ENCODE measurements at places on chromosomes 7 and 10.

DNA sequence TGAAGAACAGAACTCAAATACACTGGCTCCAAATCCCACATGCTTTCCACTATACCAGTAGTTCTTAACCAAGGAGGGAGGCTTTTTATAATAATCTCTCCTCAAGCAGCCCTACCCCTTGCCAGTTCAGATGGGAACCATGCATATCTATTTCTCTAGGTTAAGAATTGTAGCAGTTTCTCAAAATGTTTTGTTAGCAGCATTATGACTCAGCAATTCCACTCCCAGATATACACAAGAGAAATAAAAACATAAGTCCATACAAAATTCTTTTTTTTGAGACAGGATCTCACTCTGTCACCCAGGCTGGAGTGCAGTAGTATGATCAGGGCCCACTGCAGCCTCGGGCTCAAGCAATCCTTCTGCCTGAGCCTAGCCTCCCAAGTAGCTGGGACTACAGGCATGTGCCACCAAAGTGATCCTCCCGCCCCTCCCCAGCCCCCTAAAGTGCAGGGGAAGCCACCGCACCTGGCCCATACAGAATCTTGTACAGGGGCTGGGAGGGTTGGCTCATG lies 18.1 kb downstream of the YWHAG start:
- no peak for DNase-seq

DNA sequence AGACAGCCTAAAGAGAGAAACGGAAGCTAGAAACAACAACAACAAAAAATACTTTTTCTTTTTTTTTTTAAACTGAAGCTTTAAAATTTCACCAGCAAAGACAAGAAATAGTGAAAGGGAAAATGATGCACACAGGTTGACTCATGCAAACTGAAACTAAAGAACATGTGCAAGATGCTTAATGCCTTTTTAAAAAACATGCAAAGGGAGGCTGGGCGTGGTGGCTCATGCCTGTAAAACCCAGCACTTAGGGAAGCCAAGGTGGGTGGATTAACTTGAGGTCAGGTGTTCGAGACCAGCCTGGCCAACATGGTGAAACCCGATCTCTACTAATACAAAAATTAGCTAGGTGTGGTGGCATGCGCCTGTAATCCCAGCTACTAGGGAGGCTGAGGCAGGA lies 15.1 kb upstream of the CUBN start:
- peak; percentile 20 for DNase-seq

- DNase-seq = no peak
Observed at GRCh38 chr7:135756191-135756590, 7.6 kb upstream of the FAM180A start.

GRCh38 chr10:62903828-62904227 lies 87.7 kb upstream of the EGR2 start:
- no peak for DNase-seq

GRCh38 chr10:6578795-6579182 lies 1.3 kb downstream of the PRKCQ start:
- DNase-seq = no peak

GRCh38 chr10:132548869-132549268 lies 11.3 kb downstream of the INPP5A start:
- DNase-seq = no peak

GRCh38 chr10:2660276-2660675 lies 407.1 kb upstream of the PFKP start:
- no peak for DNase-seq

DNA sequence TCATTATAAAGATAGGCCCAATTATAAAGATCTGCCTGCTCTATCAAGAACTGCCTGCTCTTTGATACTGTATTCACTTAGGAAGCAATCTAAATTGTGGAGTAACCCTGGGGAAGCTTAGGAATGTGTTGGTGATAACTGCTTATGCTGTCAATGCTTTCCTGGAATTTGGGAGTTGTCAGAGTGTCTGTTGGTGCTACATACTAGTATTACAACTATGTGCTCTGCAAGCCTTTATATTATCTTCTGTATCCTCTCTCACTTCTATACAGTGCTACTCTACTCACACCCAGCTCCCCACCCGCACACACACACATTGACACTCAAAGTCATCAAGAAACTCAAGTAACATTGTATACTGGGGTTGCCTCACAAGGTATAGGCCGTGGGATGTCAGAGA lies 6.1 kb downstream of the ZNF277 start:
- DNase-seq = no peak

DNA sequence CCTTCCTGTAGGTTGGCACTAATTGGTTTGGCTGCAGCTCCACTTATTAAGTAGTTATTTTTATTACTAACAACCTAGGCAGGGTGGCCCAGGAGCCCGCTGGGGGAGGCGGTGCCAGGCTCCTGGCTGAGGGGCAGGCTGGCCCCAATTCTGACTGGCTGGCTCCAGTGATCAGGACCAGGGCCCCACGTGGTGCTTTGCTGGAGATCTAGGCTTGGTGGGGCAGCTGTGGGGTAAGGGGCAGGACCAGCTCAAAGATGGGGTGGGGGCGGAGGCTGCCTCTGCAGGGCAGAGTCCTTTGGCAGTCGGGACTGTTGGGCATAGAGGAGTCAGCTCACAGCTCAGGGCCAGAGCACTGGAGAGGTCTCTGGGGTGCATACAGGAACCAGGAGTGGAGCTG lies 2.4 kb downstream of the ASL start:
- DNase-seq = no peak

DNA sequence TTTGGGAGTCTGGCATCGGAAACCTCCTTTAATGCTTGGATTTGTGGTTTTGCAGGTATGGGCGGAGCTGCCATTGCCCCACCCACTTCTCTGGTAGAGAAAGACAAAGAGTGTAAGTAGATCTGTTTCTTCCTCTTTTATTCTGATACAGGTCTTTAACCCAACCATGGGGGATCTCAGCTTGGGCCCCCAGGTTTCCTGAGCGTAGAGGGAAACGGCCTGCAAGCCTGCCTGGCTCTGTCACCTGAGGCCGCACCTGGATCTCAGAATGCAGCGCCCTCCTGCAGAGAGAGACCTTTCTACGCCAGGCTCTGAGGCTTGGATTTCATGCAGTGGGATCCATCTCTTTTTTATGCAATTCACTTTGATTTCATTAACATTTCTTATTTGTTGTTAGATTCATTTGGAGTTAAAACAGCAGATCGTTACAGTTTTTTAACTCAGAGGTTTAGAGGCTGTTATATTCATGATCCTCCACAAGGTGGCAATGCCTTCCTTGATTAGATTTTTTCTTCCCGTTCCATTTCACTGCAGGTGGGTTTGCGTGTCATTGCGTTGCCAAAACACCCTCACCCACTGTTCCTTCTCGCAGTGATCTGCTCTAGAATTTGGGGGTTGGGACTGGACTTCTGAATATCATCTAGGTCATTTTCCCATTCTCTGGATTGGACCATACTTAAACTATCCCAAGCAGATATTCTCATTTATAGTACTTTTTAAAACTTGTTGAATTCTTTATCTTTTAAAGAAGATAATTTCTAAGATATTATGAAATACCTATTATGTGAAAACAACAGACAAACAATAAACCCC lies 20.0 kb downstream of the RBM17 start:
- DNase-seq = no peak

DNA sequence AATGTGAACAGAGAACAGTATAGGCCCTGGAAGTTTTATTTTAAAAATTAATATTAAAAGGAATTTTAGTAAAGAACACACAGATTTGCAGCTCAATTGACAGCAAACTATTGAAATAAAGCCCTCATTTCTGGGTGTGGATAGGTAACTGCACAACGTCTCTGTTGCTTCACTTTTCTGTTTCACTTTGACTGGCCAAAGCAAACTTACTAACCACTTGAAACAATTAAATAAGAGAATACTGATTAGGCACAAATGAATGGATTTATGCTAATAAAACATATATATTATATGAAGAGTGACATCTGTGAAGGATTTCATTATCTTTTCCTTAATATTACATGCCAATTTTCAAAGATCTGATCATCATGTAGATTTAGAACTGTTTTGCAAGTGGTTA lies 11.9 kb downstream of the ZNF804B start:
- DNase-seq = no peak

DNA sequence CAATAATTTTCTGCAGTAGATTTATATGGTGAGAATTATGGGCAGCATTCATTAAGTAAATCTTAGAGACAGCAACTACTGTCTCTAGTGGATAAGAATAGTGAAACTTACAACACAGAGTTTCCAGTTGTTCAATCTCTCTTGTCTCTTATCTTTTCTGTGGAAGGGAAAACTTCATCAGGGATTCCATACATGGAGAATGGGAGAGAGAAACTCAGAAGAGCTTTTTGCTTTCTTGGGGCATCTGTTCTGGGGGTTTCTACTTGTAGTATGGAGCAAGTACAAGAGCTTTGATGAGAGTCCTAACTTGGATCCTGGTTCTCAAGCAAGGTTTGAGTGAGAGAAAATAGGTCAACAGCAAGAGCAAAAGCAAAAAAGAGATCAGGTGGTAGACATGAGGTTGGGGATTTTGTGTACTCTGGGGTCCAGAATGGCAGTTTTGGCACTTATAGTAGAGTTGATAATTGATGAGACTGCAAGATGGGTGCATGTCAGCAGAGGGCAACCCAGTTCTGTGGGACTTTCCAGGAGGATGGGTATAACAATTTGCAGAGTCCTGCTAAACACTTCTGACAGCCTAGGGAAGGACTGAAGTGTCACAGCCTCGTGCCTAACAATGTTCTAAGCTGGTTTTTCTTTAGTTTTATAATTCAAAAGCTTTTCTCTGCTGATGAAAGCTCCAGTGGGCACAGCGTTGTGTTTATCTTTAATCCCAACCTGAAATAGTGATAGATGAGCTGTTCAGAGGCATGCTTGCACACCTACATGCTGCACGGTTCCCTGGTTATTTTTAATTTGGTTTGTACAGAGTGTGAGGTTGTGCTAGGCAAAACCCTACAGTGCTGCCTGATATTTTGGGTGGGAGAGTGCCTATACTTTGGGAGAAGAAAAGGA lies 32.0 kb upstream of the STRIP2 start:
- DNase-seq = no peak
